MM.1S (cell line): ENCODE measurements at places on chromosomes 7 and 10.

DNA sequence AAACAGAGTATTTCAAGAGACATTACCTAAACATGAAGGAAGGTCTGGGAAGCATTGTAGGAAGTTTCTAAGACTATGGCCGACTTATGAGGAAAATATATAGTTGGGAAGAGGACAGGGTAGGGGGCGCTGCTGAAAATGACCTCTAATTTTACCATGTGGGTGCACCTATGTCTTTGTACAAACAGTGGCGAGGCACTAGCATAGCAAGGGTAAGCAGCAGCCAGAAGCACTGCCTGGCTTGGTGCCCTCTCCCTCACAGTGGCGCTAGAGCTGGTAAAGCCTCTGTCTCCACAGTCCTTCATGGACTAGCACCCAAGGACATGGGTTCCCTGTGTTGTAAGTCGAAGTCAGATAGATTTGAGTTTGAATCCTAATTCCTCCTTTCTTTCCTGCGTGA, 461.2 kb downstream of the INHBA start:
- H3K4me3 ChIP-seq, result no peak overlapping the region
- no peaks in the 10 kb centered on the region for H3K27me3 ChIP-seq
- no peak overlapping the region for H3K27ac ChIP-seq
- no peak for DNase-seq
- H3K36me3 ChIP-seq, result no peaks in the 10 kb centered on the region

- H3K27ac ChIP-seq, result no peak overlapping the region
- DNase-seq, result peak; percentile 42
- no peaks in the 10 kb centered on the region for H3K27me3 ChIP-seq
- no peak overlapping the region for H3K4me3 ChIP-seq
Observed at GRCh38 chr7:42745357-42746059, 166.4 kb downstream of the C7orf25 start.

- H3K27me3 ChIP-seq, result no peaks in the 10 kb centered on the region
- no peak overlapping the region for H3K4me3 ChIP-seq
- no peaks in the 10 kb centered on the region; the same call in 1 of the 2 replicates for H3K4me1 ChIP-seq
- no peaks in the 10 kb centered on the region for H3K36me3 ChIP-seq
- DNase-seq, result no peak
- H3K27ac ChIP-seq, result no peak overlapping the region
Observed at GRCh38 chr7:117134889-117135552, 181.7 kb downstream of the ST7 start.

DNA sequence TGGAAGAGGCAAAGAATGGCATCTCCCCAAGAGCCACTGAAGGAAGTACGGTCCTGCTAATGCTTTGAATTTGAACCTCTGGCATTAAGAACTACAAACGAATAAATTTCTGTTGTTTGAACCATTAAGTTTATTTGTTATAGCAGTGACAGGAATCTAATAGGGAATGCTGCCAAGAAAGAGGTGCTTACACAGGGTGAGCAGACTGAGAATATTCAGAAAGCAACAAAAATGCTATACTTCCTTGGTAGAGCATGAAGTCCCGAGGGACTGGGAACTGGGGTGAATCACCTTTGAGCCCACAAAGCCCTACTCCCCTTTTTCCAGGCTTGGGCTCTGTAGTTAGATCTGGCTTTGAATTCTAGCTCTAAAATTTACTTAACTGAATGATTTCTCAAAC, 45.0 kb downstream of the PANK1 start:
- H3K4me1 ChIP-seq, result no peaks in the 10 kb centered on the region
- no peak overlapping the region for H3K4me3 ChIP-seq
- H3K36me3 ChIP-seq, result no peaks in the 10 kb centered on the region

GRCh38 chr10:23975431-23975830, 233.5 kb upstream of the KIAA1217 start:
- DNase-seq, result no peak
- H3K27ac ChIP-seq, result no peak overlapping the region
- H3K36me3 ChIP-seq, result no peaks in the 10 kb centered on the region
- no peaks in the 10 kb centered on the region for H3K27me3 ChIP-seq
- no peak overlapping the region for H3K4me3 ChIP-seq
- H3K4me1 ChIP-seq, result no peaks in the 10 kb centered on the region

- H3K27me3 ChIP-seq, result peaks cover 21% of the 10 kb centered on the region
- no peaks in the 10 kb centered on the region for H3K36me3 ChIP-seq
- H3K4me1 ChIP-seq, result no peaks in the 10 kb centered on the region
- no peak overlapping the region for H3K27ac ChIP-seq
- H3K4me3 ChIP-seq, result no peak overlapping the region
- DNase-seq, result no peak
Observed at GRCh38 chr10:128468462-128468861, 342.2 kb upstream of the MKI67 start.

GRCh38 chr10:82925547-82925946, 1050.6 kb downstream of the NRG3 start:
- H3K36me3 ChIP-seq, result no peaks in the 10 kb centered on the region
- peaks cover 42% of the 10 kb centered on the region for H3K4me1 ChIP-seq
- H3K27me3 ChIP-seq, result no peaks in the 10 kb centered on the region
- DNase-seq, result peak; percentile 25

DNA sequence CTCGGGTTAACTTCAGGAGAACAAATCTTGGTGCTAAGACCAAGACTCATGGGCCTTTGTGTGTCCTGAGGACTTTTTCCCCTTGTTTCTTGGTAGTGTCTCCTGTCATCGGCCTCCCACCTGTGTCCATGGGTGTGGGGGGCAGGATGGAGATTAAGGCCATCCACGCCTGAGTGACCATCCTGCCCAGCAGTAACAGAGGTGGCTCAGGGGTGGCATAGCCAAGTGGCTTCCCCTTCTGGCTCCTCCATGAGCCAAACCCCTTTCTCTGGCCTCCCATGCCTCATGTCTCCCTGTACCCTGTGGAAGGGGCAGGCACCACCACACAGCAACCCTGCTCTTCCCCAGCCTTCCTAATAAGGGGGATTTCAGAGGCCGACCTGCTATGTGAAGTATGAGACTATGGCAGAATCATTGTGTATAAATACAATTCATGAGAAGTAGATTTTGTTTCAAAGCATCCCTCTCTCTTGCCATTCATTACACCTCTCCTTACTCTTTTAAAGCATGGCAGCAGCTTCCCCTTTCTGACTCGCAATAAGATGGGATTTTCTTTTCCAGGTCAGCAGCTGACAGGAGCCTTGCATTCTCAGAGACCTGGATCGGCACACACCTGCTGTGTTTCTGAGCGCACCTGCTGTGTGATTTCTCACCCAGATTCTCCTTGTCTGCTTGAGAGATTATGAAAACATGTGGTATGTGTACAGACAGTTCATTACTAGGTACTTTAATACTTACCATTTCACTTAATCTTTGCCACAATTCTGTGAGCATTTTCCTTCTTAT, 102.5 kb downstream of the XPNPEP1 start:
- DNase-seq, result no peak
- H3K36me3 ChIP-seq, result no peaks in the 10 kb centered on the region
- no peaks in the 10 kb centered on the region for H3K27me3 ChIP-seq
- no peak overlapping the region for H3K4me3 ChIP-seq
- H3K4me1 ChIP-seq, result no peaks in the 10 kb centered on the region
- H3K27ac ChIP-seq, result no peak overlapping the region

DNA sequence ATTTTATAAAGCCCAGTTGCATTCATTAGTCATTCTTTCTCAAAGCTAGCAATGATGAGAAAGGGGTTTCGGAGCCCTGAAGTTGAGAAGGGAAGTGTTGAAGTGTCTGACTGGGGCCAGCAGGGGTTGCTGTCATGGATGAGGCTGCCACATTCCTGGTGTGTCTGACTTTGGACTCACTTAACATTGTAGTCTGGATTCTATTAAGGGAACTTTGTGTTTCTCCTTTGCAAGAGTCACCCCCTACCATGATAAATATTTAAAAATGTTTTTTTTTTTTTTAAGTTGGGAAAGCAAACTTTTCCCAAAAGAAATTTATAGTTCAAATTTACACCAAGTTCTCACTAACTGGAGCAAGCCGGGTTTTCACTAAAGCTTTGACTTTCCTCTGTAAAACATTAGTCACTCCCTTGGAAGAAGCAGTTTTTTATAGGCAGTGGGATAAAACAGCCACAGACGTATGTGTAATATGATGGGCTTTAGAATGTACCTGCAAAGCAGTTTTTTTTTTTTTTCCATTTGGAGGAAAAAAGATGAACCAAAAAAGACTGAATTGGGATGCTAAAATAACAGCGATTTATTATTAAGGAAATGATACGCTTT, 243.6 kb downstream of the TWIST1 start:
- H3K4me1 ChIP-seq, result no peaks in the 10 kb centered on the region
- H3K27me3 ChIP-seq, result no peaks in the 10 kb centered on the region
- no peaks in the 10 kb centered on the region for H3K36me3 ChIP-seq
- no peak for DNase-seq

GRCh38 chr7:138848056-138848980, 50.3 kb upstream of the ATP6V0A4 start:
- H3K36me3 ChIP-seq, result no peaks in the 10 kb centered on the region
- H3K4me3 ChIP-seq, result no peak overlapping the region
- H3K4me1 ChIP-seq, result no peaks in the 10 kb centered on the region
